ENCODE measurements at places on chromosomes 5 and 9. TPM values are rescaled to one million over a fixed set of nuclear protein-coding genes. Genes with fewer than 3 reads are reported as not detected.

Gene ZNF879
- 0.49 TPM for total RNA-seq

Gene PCSK5
- total RNA-seq, result 7.7 TPM

Gene FYB1
- total RNA-seq, result not detected

Gene CCNO
- 0.65 TPM for total RNA-seq

Gene PCDHB3
- 0.38 TPM for total RNA-seq

Gene PDZD2
- 3.8 TPM for total RNA-seq

All from mesangial cell (primary cell).